ENCODE measurements at places on chromosomes 1 and 21.
A peak's percentile ranks its signal among the peaks of the same experiment; 100 is the strongest.

- DNase-seq = no peak
These were observed 63.1 kb upstream of the PBX1 start for GRCh38 chr1:164495905-164496304.

GRCh38 chr1:159955456-159955855 is 1.4 kb upstream of the SLAMF9 start:
- no peak for DNase-seq

DNA sequence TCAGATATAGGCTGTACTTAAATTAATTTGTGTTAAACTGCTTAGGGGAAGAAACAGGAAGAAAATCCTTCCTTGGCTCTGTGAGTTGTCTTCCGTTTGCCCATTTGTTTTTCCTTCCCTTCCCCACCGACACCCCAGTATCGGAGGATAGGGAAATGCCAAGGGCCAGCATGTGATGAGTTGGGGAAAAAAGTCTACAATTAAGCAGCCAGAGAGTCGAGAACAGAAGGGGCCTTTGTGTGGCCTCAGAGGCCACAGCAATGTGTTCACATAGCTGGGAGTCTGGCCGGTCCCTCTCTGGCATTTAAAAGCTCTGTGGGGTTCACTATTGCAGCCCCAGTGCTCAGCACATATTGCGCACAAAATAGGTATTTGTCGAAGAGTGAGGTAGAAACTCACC is 489.3 kb downstream of the MATN1 start:
- no peak for DNase-seq

DNA sequence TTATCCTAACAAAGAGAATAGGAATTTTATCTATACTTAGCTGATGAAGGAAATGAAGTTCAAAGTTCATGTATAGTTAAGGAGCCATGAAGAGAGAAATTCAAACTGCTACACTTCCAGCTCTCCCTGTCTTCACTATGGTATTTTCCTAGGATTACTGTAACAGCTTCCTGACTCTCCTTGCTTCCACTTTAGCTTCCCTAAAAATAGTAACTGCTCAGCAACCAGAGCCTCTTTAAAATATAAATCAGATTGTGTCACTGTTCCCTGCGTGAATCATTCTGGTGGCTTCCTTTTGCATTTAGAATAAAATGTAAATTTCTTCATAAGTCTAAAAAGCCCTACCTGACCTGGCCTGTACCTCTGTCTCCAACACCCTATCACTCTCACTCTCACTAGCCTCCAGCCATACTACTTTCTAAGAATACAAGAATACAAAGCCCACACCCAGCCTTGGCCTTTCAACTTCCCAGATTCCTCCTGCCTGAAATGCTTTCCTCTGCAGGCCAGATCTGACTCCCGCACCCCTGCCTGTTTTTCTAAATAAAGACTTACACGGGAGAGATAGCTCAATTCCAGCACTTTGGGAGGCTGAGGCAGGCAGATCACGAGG is 30.5 kb downstream of the OR10J1 start:
- DNase-seq = no peak

DNA sequence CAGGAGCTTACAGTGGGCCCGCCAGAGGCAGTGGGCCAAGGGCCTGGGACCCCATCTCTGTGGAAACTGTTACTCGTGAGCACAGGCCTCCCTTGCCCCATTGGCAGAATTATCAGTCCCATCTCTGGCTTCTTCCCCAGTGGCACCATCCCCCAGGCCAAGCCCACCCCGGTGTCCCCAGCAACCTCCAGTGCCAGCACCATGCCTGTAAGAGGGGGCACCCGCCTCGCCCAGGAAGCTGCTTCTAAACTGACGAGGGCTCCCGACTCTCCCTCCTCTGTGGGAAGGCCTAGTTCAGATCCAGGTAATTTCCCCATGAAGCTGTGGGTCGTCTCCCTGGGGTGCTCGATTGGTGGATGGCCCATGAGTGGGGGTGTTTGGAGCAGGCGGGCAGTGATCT is 46.8 kb downstream of the TNFRSF8 start:
- no peak for DNase-seq

- DNase-seq = no peak
These were observed 213.5 kb upstream of the IRF2BP2 start for GRCh38 chr1:234823191-234824176.

DNA sequence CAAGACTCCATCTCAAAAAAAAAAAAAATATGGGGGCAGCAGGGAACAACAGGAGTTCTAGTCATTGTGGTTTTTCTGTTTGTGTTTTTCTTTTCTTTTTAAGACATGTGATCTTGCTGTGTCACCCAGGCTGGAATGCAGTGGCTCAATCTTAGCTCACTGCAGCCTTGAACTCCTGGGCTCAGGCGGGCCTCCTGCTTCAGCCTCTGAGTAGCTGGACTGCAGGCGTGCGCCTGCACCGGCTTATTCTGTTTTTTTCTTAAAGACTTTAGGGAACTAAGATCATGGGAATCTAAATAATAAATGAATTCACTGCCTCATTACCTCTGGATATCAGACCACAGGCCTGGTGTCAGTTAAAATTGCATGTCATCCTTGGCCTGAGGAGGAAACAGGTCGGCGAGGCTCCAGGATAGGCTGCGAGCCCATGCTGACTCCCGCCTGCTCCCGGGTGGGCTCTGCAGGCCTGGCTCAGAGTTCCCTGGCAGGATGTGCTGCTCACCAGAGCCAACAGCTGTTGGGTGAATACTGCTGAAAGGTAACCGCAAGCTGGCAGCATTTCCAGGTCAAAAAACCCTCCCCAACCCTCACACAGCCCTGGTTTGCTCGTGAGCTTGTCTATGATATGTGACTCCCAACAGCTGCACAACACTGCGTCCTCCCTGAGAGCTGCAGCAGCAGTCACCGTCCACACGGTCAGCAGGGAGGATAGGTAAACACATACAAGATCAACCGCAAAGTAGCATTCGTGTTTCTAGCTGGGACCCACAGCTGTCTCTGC is 58.1 kb downstream of the SCCPDH start:
- DNase-seq = peak; percentile 73

GRCh38 chr1:19682257-19682656 is 17.6 kb downstream of the HTR6 start:
- DNase-seq = peak; percentile 59

DNA sequence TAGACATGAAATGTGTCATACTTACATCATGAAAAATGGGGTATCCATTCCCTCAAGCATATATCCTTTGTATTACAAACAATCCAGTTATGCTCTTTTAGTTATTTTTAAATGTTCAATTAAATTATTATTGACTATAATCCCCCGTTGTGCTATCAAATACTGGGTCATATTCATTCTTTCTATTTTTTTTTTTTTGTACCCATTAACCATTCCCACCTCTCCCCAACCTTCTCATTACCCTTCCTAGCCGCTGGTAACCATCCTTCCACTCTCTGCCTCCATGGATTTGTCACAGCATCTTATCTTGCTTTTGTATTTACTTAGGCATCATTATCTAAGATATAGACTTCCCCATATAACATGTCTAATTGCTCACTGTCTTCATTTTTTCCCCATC is 15.8 kb downstream of the ATG4C start:
- DNase-seq = no peak

DNA sequence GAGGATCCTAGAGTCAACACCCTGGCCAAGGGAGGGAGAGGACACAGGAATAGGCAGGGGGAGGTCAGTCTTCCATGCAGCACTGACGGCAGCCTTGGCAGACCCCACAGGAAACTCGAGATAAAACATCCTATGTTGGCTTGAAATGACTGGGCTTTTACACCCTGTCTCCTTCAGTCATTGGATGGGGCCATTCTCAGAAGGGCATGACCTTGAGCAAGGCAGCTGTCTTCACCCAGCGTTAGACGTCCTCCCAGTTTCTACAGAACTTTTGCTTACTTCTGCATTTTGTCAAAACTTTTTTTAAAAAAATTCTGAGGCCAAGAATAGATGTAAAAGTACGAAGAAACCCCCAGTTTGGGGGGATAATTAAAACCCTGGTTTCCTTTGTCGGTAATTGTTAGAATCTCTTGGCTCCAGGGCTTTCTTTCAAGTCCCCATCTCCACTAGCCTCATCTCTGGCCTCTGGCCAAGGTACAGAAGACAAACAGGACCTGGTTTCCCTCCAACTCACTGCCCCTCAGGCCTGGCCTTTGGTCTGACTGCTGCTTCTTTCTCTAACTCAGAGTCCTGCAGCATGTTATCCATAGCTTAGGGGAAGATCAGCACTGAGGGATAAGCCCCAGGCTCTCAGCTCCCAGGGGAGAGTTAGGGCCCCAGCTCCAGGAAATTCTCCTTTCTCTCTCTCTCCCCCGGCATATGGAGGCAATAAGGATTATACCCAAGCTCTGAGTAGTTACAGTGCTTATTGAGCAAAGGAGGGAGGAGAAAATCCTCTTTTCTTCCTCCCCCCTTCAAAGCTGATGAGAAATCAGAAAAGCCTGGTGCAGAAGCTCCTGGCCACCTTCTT is 51.6 kb upstream of the KCND3 start:
- DNase-seq = no peak

DNA sequence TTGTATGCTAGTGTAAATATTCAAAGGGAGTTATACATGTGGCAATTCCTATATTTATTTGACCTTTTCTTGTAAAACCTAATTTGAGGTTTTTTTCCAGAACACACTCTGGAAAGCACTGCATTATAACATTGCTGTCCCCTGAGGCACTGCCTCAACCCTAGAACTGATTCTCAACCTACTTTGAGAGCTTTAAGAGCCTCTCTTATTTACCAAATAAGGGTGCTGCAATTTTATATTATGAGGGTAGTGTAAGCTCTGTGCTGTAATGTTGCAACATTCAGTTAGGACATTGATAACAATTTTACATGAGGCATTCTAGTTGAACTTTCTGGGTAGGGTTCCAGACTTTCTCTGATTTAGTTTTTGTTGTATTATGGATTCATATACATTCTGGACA is 302.2 kb upstream of the DEPDC1 start:
- no peak for DNase-seq

- no peak for DNase-seq
These were observed 51.4 kb downstream of the LEPR start for GRCh38 chr1:65471861-65472332.

DNA sequence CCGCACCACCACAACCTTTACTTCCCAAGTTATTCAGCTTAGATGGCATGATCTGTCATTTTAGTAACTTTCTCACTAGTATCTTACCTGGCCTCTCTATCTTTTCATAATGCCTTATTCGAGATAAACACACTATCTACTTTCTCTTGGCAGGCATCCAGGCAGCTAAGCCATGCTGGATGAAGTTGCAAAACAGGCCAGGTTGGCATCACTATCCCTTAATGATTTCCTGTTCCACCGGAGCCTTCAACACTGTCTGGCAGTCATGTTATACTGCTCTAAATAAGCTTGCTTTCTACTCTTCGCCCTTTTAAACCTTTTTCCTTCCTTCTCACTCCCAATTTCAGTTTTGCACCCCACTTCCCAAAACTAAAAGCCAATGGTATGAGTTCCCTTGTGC is 12.0 kb upstream of the KCNH1 start:
- no peak for DNase-seq

DNA sequence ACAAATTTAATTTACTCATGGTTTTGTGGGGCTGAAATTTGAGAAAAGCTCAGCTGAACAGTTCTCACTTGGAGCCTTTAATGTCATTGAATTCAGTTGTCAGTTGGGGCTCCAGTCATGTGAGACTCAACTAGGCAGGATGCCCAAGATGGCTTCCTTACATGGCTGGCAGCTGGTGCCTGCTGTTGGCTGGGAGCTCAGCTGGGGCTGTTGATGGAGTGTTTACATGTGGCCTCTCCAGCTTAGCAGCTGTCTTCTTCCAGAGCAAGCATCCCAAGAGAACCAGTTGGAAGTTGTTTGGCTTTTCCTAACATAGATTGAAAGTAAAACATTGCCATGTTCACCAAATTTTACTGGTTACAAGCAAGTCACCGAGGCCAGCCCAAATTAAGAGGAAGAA is 81.8 kb upstream of the KCNA3 start:
- DNase-seq = no peak

DNA sequence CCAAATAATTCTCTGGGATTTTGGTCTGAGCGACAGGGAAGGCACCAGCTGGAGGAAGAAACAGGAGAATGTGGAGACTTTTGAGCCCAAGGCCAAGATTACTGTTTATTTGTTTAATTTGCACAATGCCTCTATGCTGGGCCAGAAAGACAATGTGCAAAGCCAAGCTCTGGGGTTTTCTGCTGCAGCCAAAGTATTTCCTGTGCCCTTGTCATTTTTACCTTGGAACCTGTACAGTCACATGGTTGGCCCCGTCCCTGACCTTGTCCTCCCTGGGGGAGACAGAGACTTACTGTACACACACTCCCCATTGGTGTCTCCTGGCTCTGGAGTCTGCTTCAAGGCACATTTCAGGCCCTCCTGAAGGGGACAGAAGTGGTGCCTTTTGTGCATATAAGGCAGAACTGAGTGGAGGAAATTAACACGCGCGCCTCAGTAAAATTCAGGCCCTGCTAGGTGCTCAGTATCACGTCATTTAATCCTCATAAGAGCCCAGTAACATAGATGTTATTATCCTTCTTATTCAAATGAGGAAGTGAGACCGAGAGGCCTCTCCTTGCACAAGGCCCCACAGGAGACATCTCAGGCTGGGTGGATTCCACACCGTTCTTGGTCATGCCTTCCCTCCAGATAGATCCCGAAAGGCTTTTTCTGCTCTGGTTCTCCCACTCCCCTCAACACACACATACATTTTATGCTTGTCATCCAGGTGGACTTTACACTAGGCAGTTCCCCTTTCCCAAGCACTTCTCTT is 21.1 kb downstream of the C1orf115 start:
- DNase-seq = no peak

- DNase-seq = no peak
These were observed 14.4 kb downstream of the ABCG1 start for GRCh38 chr21:42233067-42233961.

DNA sequence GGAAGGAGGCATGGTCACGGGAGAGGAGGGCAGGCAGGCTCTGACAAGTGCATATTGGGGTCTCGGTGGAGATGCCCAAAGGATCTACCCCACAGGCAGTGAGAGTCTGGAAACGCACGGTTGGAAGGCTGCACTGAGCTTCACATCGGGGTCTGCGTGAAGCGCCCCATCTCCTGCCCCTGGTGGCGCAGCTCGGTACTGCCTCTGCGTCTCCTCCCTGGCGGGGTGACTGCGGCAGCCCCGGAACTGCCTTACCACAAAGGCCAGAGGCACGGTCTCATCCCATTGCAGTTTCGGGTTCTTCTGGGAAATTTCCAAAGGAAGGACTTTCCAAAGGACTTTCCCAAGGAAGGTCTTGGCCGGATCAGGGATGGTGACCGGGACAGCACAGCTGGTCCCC is 69.2 kb upstream of the AJAP1 start:
- no peak for DNase-seq
